Foreskin fibroblast (primary cell): ENCODE measurements at places on chromosomes 5 and 9.

DNA sequence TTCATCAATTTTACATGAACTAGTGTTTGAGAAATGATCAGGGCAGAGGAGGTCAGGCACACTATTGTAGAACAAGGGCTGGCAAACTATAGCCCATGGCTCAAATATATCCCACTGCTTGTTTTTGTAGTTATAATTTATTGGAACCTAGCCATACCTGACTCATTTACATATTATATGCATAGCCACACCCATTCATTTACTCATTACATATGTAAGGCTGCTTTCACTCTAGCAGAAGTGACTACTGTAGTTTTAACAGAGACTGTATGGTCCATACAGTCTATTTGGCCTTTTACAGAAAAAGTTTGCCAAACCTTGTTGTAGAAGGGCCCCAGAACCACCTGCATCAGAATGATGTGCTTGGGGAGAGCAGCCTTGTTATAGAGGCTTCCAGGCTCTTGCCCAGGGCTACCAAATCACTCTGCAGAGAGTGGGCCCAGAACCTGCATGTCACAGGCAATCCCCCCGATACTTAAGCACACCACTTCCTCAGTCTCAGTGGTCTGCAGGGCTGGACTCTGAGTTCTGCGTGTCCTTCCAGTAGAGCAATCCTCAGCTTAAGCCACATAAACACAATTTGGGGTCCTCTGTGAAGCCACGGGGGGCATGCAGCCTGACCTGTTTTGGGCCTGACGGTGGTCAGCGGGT, 6.7 kb downstream of the ANKS6 start:
- DNase-seq: no peak

- DNase-seq: no peak
Observed at GRCh38 chr9:80076162-80076561, 504.4 kb downstream of the TLE4 start.

DNA sequence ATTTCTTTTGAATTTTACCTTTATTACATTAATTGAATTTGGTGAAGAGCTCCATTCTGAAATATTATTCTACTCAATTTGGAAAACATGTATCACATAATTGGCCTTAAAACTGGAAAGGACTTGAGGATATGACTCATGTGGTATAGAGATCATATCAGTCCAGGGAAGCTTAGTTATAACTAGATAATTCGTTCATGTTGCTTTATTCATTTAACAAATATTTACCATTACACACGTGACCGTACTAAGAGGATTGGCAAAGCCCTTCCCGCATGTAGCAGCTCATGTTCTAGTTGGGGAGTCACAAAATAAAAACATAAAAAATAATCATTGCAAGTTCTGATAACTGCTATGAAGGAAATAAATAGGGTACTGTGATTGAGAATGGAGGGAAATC, 1816.5 kb downstream of the MAT2B start:
- DNase-seq: peak; percentile 19

- peak; percentile 98 for DNase-seq
Observed at GRCh38 chr9:70601000-70601951, 186.8 kb upstream of the KLF9 start.

GRCh38 chr5:112475747-112476365, 56.8 kb upstream of the EPB41L4A start:
- no peak for DNase-seq

DNA sequence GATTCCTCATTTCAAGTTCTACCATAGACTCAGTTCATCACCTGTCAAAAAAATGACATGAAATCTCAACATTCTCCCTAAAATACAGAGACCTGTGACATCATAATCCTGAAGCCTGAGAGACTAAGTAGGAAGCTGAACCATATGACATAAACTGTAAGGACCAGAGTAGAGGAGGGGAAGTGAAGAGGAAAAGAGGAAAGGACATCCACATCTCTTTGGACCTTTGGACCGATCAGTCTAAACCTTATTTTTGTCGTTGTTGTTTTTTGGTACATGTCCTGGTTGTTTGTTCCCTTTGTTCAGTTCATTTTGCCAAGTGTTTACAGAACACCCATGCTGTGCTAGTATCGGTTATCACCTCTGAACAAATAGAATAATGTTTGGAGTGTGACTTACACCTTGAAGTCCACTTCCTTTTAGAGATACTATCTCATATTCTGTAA, 41.9 kb downstream of the LURAP1L start:
- no peak for DNase-seq

DNA sequence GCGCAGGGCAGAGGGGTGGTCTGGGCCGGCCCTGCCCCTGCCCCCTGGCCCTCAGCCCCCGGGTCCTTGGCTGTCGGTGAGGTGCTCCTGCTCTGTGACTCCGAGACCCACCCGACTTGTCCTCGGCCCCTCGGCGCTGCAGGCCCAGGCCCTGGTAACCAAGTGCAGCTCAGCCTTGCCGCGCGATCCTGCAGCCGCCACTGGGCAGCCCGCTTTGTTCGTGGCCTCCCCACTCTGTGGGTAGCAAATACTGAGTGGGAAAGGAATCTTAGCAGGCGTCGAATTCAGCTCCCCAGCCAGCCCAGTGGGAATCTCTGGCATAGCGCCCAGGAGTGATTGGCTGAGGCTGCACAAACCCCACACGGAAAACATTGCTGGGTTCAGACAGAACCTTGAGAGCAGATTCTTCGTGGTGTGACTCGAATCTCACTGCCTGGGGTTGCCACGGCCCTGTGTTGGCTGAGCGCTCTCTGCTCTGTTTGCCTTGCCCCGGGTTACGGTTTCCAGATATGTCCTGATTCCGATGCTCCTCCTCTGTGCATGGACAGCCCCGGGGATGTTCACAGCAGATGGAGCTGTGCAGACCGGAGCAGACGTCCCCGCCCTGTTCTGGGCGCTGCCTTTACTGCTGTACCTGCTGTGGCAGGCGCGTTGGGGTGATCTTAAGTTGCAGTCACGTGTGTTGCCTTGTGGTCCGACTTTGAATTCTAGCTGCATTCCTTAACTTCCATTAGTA, 13.4 kb upstream of the EXOC3 start:
- peak; percentile 73 for DNase-seq

GRCh38 chr5:119532637-119533036, 80.3 kb downstream of the HSD17B4 start:
- no peak for DNase-seq
